ENCODE measurements at places on chromosomes 13 and 19. TPM values are rescaled to one million over a fixed set of nuclear protein-coding genes. Genes with fewer than 3 reads are reported as not detected.

CD33 gene
- 4.0 TPM for total RNA-seq

DNA sequence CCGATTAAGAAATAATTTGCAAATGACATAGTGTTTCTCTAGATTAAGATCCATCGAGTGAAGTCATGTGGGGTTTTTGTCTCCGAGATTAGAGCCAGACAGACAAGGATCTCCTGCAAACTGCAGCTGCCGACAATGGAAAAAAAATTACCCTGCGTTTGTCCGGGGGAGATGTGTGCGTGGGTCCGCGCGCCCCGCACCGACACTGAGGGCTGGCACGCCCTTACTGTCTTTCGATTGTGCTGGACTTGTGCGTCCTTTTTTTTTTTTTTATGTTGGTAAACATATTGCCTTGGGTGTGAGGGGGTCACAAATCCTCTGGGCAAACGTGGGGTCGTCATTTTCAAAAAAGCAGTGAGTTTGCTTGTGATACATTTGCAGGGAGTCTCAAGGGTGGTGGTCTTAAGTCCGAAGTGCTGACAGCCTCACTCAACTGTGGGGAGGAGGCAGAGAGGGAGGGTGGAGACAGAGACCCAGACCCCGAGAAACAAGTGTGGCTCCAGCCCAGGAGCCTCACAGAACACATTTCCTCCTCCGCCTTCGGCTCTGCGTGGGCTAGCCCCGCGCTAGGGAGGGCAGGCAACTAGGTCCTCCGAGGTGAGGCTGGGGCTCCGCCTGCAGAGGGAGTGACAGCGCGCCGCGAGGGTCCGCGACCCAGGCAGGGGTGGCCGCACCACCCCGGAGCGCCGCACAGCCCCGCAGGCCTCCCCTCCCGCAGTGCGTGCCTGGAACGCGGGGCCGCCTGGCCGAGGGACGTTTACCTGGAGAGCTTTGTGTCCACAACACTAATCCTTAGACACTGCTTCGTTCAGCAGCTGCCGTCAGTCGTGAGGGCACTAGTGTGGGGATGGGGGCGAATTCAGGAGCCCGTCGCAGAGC is 11.7 kb upstream of the SOX1 start:
- DNase-seq: no peak

ZFR2 gene
- total RNA-seq: 0.91 TPM

COX7A1 gene
- 66.7 TPM for total RNA-seq

GRCh38 chr13:20401531-20401930 is 124.1 kb downstream of the CRYL1 start:
- no peak for DNase-seq

- no peak for DNase-seq
These were observed 117.2 kb downstream of the ATP11A start for GRCh38 chr13:112806739-112807652.

DNA sequence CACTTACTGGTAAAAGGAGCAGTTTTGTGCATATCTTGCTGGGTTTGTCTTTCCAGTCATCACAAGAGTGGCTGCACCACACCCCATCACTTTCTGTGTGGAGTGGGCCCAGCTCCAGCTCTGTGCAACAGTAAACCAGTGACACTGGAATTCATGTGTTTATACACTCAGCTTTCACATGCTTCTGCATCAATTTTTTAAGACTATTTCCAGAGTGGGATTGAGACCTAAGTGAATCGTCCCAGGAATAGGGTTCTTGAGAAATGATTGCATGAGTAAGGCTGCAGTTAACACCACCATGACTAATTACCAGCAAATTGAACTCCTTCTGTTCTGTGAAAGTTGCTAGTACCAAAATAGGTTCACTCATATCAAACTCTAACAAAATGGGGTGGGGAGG is 5.3 kb upstream of the CFAP97D2 start:
- no peak for DNase-seq

CDX2 gene
- total RNA-seq: not detected

SERP2 gene
- 10.6 TPM for total RNA-seq

CYP4F8 gene
- 21.6 TPM for total RNA-seq

ZNF66 gene
- 62.5 TPM for total RNA-seq

GRCh38 chr13:42367831-42368230 is 95.9 kb downstream of the AKAP11 start:
- DNase-seq: no peak

DNA sequence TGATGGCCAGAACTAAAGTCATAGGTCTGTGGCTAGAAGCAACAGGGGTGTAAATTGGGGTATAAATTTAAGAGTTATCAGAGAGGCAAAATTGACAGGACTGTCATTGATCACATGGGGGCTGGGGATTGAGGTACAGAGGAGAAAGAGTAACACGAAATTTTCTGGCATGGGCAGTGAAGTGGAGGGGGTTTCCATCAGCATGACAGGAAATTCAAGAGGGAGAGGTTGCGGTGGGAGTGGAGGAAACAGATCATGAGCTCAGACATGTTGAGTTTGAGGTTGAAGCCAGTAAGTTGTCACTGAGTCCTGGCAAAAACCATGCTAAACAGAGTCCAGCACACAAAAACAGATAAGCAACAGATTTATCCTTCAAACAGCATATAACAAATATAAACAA is 192.1 kb upstream of the TSC22D1 start:
- no peak for DNase-seq

GJA3 gene
- total RNA-seq: 0.13 TPM

COL5A3 gene
- total RNA-seq: 12.4 TPM

- DNase-seq: no peak
These were observed 1590.0 kb upstream of the PCDH20 start for GRCh38 chr13:63005625-63006024.

GRCh38 chr19:42172261-42172660 is 40.0 kb upstream of the POU2F2 start:
- no peak for DNase-seq

DNA sequence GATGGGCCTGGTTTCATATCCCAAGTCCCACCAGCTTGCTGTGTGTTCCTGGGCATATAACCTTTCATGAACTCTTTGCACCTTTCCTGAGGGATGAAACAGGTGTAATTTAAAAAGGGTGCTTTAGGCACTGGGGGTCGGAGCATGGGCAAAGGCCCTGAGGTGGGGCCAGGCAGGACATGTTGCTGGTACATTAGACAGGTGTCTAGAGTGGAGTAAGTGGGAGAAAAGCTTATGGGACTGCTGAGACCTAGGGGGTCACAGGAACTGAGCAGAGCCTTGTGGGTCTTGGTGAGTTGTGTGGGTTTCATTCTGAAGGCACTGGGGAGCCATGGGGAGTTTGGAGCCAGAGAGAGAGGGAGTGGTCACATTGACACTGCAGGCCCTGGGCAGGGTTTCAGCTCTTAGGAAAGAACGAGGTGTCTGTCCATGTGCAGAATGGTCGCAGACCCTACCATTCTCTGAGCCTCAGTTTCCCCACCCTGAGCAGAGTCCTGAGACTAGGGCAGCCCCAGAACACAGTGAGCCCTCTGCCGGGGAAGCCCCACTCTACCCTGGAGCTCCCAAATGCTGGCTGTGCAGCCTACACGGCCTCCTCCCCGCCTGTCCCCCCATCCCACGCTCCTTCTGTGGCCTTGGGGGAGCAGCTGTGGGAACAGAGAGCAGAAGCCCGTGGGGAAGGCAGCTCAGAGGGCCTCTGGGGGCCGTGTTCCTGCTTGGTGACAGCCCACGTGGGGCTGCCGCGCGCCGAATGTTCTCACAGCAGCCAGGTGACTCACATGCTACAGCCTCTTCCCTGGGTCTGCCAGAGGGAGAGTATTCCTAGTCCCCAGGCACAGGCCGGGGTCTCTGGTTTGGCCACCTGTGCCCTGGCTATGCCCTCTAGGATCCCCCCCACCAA is 7.3 kb upstream of the HOMER3 start:
- DNase-seq: no peak

DNA sequence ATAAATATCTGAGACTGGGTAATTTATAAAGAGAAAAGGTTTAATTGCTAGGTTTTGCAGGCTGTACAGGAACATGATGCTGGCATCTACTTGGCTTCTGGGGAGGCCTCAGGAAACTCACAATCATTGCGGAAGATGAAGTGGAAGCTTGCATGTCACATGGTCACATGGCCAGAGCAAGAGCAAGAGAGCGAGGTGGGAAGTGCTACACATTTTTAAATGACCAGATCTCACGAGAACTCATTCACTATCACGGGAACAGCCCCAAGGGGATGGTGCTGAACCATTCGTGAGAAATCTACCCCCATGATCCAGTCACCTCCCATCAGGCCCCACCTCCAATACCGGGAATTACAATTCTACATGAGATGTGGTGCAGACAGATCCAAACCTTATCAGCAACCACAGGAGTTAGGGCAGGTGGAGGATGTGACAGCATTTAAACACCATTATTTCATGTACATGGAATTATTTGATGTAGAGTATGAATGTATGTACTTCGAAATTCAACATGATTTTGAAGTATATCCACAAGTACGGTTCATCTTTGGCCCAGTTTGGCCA is 10.5 kb upstream of the CLDN10 start:
- DNase-seq: no peak

DNA sequence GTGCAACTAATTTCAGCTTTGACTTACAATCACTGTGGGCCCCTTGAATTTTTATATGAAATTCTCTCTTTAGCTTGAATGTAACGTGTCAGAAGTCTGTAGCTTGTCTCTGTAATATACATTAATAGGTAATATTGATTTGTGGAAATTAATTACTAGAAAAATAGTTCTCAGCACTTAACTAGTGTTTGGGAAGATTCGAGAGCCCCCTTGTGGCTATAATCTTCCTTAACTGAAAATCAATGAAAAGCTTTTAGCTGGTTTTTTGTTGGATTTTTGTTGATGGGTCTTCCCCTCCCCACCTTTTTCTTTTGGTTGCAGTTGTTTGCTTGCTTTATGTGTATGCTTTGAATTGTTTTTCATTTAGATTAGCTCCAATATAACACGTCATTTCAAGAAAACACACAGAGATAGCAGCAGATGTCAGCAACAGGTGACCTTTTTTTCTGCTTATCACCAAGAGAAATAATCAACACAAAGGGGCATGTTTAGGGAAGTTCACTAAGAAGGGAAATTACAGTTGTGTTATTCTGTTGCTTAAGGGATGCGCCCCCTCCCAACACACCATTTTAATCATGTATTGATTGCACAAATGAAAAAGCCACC is 176.8 kb downstream of the OXGR1 start:
- no peak for DNase-seq

GRCh38 chr13:21672796-21673538 is 2.1 kb downstream of the FGF9 start:
- DNase-seq: no peak

GGN gene
- 0.86 TPM for total RNA-seq

- DNase-seq: no peak
These were observed 11.3 kb upstream of the ZNF554 start for GRCh38 chr19:2808129-2808941.

DNA sequence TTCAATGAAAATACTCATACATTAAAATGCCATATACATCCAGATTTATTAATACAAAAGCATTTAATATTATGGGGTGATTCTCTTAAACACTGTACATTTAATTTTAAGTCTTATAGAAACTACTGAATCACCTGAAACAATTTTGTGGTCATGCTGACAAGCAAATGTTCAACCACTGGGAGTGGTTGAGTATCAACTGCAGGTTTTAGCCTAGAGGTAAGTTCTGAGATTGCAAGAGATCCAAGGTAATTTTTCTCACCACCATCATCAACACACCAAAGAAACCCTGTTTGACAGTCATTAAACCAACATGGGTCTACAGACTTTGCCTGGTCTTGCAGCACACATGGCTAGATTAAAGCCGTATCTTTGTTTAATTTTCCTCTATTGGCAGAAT is 196.3 kb downstream of the LHFPL6 start:
- no peak for DNase-seq

DNA sequence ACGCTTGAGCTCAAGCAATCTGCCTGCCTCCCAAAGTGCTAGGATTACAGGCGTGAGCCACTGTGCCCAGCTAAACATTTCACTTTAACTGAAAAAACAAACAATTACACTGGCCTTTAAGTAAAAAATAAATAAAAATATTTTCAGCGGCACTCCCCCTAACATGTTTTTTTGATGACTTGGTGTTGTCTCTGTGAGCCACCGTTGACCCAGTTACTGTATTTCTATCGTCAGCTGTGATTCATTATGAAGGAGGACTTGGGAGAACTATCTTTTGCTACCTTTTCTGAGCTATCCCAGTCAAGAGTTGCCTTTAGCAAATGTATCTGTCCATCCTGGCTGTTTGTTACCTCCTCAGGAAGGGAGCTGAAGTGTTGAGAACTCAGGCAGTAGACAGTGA is 18.5 kb upstream of the C19orf33 start:
- no peak for DNase-seq

DNA sequence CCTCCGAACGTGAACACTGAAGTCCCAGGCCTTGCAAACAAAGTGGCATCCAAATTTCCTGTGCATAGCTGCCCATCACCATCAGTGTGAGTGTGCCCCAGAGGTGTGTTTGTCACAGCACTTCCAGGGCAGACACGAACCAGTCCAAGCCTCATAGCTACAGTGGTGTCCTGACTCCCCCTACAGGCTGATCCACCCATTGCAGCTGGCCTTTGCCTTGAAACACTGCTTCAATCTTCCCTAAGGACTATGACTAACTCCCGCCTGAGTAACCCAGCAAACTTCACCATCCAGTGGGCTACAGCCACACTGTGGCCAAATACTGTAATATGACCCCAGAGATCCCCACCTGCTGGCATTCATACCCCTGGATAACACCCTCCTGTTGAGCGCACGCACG is 3.9 kb downstream of the ZNF266 start:
- DNase-seq: no peak

ZNF615 gene
- total RNA-seq: 14.9 TPM

GRCh38 chr13:39023316-39023715 is 14.6 kb downstream of the PROSER1 start:
- DNase-seq: no peak

DNA sequence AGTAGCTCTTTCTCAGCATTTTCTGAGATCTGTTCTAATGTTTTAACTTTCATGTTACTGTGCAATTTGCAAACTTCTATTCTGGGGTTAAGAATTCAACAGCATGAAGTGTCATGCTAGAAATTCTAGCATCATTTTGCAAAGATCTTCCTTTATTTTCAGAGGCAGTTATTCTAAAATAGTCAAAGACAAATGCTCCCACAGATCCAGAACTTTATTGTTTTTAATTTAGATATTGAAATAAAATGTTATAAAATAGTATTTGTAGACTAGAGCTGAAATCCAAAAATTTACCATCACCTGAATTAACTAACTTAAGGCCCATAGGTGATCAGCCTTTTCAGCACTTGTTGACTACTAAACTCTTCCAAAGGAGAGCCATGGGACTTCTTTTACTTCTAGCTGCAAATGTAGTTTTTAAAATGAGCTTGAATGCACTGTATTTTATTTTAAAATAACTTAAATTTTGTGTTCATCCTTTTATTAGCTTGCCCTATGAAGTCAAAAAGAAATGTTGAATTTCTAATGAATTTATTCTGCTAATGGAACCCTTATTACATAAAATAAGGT is 3.2 kb downstream of the MAB21L1 start:
- no peak for DNase-seq

GRCh38 chr13:41224113-41225110 is 30.0 kb upstream of the KBTBD7 start:
- DNase-seq: no peak

Data from ureter (tissue), 1 donor.